ENCODE measurements at places on chromosomes 4 and X. TPM values are rescaled to one million over a fixed set of nuclear protein-coding genes. Genes with fewer than 3 reads are reported as not detected.

Gene PPP1R2C
- not detected for total RNA-seq

Gene AMTN
- total RNA-seq = not detected

Gene FNIP2
- total RNA-seq = 38.4 TPM

DNA sequence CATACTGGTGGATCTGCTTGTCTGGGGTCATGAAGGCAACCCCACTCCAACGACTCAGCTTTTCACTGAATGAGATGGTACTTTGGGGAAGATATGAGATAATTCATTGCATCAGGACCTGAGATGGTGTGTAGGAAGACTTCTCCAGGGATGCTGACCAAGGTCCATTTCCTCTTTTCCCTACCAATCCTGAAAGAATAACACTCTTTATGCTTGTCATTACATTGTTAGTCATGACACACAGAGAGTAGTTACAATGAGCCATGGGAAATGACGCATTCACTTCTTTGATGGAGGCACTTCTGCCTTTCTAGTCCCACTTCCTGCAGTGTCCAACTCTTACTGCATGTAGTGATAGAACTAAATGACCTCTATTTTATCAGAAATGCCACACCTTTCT, 58.6 kb downstream of the AREG start:
- no peak for DNase-seq

GRCh38 chrX:136256026-136256425, 4.8 kb upstream of the MAP7D3 start:
- no peak for DNase-seq

DNA sequence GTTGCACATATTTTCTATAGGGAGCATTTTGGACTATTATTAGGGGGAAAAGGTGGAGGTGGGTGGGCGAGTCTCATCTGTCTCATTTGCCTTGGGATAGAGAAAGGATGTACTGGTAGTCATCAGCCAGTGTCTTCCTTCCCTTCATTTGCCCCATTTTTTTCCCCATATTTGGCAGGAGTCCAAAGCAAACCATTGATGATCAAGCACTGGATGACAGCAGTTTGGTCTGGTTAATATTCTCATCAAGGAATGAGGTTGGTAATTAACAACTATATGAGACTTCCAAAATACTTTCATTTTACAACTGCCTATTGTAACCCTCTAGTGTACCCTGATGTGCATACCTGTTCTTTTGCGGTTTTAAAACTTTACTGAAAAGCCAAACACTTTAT, 22.6 kb upstream of the IGFBP7 start:
- DNase-seq = no peak

Measured in adrenal gland (tissue), 19 donors.